CD4-positive, alpha-beta T cell treated with Interleukin-15 for 1 hour (primary cell): ENCODE measurements at places on chromosomes 16 and 17.

GRCh38 chr17:66445229-66445628 is 142.8 kb downstream of the PRKCA start:
- no peak for DNase-seq

- no peak for DNase-seq
Observed at GRCh38 chr17:57517273-57517631, 227.8 kb downstream of the CCDC182 start.

- no peak for DNase-seq
Observed at GRCh38 chr16:19105891-19106624, 7.7 kb upstream of the ITPRIPL2 start.

DNA sequence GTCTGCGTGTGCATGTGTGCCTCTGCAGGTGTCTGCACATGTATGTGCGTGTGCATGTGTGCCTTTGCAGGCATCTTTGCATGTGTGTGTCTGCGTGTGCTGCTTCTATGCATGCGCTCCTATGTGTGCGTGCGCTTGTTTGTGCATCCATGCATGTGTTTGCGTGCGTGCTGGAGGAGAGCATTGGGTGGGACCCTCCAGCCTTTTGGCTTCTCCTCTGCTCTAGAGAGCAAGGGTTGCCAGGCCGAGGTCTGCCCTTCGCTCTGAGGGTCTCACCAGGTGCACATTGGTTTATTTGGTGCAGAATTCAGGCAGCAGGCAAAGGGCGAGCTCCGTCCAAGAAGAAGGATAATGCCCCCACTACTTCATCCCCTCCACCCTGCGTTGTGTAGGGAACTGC is 1.1 kb upstream of the RAB40B start:
- no peak for DNase-seq

DNA sequence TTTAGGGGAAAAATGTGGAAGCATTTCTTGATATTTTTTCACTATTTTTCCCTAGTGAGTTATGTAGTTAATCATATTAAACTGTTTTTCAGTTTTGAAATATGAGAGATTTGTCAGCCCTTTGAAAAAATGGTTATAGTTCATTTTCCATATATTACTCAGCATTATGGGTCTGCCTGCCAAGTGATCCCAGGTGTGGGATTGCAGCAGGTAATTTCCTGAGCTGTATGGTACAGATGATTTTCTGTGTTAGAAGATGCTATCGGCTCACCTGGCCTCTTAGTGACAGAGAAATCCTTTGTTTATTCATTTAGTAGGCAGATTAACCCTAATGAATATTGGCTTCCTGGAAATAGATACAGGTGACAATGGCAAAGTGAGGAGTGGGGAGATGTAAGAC is 275.1 kb upstream of the TBX2 start:
- DNase-seq: no peak

DNA sequence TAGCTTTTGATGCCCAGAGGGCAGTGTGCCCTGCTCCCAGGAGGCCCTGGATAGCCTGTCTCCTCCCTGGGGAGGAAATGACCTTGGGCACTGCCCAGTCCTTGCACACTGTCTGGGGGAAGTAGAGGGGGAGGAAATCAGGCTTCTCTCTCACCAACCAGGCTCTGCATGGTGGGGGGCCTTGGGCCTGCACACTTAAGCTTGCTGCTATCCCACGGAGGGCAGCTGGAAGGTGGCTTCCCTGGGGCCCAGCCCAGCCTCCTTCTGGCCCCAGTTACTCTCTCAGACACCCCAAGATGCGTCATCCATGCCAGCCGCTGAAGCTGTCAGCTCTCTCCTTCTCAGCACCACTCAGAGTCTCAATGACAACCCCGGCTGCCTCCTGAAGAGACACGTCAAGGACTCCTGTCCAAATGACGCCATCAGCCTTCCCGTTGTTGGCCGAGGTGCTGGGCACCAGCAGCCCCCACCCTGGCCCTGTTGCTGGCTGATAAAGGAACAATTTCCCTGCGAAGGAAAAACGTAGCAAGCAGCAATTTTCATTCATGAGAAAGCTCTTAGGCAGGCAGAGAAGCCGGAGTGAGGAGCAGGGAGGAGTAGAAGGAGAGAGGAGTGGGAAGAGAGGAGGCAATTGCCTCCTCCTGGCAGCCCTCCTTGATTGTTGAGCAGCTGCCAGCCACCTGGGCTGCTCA is 95.5 kb downstream of the SDK2 start:
- no peak for DNase-seq

GRCh38 chr16:74449470-74449869 is 28.2 kb upstream of the CLEC18B start:
- no peak for DNase-seq

GRCh38 chr17:1143573-1143972 is 36.2 kb downstream of the ABR start:
- DNase-seq: no peak

DNA sequence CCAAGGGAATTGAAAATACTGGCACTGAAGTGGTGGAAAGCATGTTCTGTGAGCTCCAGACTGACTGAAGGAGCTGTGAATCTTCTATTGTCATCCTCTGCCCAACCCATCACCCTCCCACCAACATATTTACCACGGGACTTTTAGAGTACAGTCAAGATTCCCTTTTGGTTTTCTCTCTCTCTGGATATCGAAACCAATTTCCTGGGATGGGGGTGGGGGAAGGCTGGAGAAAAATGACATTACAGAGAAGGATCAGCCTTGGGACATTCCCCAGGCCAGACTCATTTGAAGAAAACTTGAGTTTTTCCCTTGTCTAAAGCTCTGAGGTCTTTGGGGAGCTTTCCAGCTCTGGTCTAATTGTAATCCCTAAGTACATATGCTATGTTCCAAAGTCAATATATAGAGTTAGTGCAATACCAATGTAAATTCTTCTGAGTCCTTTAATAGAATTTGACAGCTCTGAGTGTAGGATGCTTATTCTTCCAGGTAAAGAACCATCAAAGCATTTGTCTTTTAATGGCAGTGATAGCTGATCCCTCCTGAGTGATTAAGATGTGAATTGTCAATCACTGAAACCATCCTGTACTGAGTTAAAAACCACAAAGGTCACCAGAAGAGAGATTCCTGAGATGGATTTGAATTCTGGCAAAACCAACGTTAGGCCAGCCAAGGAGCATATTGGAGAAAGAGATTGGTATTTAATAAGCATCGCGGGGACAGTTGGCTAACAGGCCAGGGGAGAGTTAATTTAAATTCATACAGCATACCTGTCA is 48.8 kb upstream of the CCL1 start:
- DNase-seq: no peak

DNA sequence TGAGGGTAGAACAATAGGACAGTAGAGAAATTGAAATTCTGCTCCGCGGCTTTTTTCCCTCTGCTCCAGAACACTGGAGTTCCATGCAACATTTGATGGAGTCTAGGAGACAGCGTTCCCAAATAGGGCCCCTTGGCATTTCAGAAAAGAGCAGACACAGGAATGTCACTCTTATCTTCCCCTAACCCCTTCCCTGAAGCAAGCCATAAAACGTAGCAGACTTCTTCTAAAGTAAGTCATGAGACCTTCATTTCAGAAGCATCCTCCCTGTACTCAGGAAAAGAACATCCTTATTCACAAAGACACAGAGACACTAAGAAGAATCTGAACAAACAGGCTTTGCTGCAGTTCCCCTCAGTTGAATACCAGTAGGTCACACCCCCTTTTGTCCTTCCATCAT is 296.1 kb upstream of the SOX9 start:
- no peak for DNase-seq

- DNase-seq: no peak
Observed at GRCh38 chr17:76824093-76824492, 44.1 kb upstream of the MGAT5B start.

DNA sequence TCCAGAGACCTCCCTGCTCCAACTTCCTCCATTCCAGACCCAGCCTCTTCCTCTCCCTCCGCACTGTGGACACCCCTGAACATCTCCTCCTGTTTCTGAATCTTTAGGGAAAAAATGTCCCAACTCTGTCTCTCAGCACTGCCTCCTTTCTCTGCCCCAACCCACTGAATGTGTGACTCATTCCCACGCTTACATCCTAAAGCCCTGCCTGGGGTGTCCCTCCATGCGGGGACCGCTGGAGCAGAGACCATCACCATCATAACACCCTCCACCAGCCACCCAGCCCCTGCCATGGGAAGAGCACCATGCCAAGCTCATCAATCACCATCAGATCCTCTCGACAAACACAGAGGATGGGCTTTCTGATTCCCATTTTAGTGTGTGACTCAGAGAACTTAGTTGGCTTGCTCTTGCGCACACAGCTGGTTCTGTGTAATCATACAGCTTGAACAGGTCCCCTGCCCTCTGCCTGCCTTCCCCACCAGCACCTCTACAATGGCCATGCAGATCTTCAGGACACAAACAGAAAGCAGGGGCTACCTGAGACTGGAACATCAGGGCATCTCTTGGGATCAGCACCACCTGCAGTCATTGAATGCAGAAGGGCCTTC is 10.7 kb downstream of the RPRML start:
- no peak for DNase-seq

GRCh38 chr16:57138281-57138935 is 46.0 kb downstream of the CPNE2 start:
- DNase-seq: no peak

- no peak for DNase-seq
Observed at GRCh38 chr16:75319513-75320411, 68.3 kb upstream of the BCAR1 start.

DNA sequence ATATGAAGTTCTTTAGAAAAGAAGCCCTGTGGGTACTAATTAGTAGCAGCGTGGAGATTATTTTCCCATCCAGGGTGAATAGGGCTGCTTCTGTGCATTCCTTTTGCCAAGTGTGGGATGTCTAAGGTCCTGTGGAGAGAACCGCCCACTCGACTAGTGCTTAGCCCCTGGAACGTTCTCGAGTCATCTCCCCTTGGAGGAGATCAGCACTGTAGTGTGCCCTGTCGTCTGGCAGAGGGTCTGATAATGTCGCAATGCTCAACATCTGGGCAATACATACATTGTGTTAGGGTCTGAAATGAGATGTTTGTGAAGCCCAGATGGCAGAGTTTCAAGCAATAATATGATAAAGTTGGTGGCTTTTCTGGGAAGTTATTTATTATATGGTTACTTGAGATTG is 64.8 kb downstream of the SPECC1 start:
- no peak for DNase-seq

- DNase-seq: no peak
Observed at GRCh38 chr17:8724451-8724850, 20.2 kb downstream of the CCDC42 start.

DNA sequence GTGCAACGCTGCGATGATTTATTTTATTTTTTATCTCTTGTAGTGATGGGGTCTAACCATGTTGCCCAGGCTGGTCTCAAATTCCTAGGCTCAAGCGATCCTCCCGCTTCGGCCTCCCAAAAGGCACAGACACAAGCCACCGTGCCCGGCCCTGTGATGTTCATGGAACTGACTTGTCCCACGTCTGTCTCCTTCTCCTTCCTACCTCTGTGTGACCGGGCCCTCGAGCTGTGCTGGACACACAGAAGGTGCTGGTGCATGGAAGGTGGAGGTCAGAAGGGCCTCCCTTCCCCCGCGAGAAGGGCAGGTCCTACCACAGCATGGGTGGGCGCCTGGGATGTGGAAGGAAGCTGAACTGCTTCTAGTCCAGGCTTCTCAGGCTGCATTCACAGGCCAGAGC is 88.0 kb downstream of the SEC14L1 start:
- DNase-seq: no peak

- DNase-seq: no peak
Observed at GRCh38 chr16:1459967-1460366, 14.9 kb downstream of the CLCN7 start.
